H1 (cell line): ENCODE measurements at places on chromosomes 2 and 18.

- DNase-seq, result no peak
Measured at GRCh38 chr2:239496700-239497099, 95.9 kb upstream of the HDAC4 start.

DNA sequence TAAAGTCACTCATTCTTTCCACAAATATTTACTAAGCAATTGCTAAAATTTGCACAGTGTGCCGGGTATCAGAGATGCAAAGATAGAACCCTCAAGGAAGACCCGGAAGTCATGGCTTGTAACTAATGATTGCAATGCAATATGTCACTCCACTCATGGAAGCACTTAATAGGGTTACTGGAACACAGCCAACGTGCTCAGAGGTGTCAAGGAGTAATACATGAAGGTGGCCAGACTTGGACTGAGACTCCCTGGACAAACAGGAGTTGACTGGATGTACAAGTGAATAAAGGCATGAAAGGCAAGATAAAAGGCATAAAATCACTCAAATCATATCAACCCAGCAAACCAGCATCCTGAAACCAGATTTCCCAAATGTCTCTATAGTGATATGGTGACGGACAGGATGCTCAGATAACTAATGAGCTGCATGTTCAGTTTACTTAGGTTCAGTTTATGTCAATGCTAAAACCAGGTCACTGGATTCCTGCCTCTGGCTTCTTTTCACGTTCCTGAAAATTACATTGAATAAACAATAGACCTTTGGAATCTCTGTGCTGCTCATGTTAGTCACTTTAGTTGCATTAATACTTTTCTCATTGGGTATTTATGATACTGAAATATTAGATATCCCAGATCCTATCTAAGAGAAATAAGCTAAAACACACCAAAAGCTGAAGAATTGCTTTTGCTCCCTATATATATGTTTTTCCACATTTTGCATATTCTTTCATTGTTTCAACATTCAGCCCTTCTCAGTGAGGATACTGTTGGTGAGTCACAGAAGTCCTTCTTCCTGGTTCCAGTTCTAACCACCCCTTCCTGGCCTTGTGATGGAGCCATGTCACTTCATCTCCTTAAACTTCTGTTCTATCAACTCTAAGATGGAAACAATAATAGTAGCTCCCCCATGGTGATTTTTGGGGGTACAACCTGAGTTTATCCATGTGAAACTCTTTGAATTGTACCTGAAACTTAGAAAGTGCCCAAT lies 688.9 kb upstream of the ID2 start:
- no peak for DNase-seq

GRCh38 chr2:86441882-86442641 lies 891 bp downstream of the KDM3A start:
- DNase-seq, result peak; percentile 51

GRCh38 chr18:78511666-78512601 lies 467.7 kb upstream of the SALL3 start:
- no peak for DNase-seq

- DNase-seq, result no peak
Measured at GRCh38 chr2:53559302-53559966, 208.2 kb upstream of the CHAC2 start.

DNA sequence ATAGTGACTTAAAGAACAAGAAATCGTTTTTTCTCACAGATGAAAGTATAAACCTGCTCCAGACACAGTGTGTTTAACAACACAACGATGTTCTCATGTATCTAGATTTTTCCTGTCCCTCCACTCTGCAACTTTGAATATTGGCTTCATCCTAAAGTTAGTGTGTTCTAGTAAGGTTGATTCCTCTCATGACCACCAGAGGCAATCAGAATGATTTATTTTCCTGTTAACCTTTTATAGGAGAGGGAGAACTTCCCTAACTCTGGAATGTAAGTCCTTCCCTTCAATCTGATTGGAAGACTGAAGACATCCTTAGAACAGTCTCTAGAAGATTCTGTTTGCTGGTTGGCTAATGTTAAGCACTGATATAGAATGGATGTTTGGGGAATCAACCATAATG lies 41.0 kb upstream of the TAF4B start:
- no peak for DNase-seq

DNA sequence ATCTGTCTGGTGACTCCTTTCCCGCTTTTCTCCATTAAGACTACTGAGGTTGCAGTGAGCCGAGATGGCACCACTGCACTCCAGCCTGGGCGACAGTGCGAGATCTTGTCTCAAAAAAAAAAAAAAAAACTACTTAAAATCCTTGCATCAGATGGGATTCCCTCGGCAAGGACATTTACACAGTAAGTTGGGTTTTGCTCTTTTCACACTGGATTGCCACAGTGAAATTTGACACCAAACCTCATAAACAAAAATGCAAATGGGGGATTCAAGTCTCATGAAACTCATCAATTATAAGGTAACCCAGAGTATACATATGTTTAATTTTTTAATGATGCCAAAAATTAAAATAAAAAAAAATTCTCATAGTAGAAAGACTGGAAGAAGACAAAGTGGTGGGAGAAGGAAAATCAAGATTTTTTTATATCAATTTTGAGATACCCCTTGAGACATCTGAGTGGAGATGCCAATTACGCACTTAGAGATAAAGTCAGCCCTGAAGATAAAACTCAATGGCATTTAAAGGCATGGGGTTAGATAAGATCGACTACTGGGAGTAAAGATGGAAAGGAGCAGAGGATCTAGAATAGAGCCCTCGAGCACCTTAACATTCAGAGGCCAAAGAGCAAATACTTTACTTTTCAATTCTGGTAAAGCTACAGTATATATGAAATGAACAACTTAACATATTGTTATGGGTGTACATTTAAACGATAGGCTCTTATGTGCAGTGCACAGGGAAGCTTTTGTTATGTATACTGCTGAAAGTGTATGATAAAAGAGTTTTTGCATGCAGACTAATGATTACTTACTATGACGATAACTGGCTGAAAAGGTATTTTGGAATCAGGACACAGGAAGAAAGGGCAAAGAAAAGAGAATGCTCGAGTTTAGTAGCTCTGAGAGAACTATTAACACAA lies 37.6 kb downstream of the CHMP3 start:
- no peak for DNase-seq

DNA sequence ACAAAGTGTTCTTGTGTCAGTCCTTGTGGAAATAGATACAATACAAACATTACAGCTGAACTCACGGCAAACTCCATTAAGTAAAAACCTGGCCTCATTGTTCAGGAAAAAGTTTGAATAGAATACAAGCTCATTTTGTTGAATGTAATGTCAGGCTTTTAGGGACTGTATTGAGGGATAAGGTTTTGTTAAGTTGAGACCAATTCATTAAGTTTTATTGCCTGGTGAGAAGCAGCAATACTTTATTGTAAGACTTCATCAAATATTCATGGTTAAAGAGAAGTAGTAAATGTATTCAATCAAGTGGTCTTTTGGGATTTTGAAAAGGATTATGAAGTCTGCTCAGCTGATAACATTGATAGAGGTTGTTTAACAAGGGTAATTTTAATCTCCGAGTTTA lies 35.4 kb upstream of the METAP1D start:
- DNase-seq, result no peak

DNA sequence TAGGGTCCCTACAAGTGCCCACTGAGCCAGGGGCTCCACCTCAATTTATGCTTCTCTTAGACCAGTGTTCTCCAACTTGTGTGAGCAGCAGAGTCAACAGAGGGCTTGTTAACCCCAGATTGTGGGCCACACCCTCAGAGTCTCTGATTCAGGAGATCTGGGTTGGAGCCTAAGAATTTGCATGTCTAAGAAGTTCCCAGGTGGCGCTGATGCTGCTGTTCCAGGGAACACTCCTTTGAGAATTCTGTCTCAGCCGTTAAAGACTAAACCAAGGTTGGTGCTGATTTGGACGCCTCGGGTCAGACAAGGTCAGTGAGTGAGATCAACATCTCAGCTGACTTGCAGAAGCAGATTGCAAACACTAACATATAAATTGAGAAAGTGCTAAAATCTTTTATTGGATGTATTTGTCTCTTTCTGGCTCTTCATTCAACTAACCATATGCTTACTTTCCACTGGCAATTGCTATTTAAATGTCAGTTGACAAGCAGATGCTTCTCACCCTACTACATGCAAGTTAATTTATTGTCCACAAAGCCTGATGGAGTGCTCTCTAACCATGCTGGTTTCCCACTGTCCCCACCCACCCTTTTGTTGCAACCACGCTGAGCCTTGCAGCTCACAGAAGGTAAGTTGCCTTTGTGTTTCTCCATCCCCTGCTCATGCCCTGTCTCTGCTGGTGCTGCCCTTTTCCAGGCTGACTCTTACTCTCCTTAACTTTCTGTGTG lies 31.5 kb downstream of the LYPD1 start:
- DNase-seq, result no peak

GRCh38 chr2:135785032-135785431 lies 43.4 kb downstream of the UBXN4 start:
- DNase-seq, result no peak

GRCh38 chr18:31688606-31689005 lies 4.2 kb upstream of the B4GALT6 start:
- DNase-seq, result no peak

DNA sequence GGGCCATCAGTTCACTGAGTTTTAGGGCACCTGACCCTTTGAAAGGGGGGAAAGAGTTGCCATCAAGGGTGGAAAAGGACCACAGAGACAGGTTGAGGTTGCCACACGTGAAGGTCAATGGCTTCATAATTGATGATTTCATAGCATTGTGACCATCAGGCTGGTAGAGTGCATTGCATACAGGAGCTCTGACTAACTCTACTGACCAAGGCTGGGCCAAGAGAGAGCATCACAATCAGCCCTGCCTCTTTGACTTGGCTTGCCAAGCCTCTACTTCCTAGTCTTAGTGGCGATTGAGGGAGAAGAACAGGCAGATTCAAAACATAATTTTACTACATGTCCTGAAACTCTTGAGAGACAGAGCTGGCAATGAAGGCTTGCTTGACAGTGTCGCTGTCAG lies 5.8 kb upstream of the TNP1 start:
- no peak for DNase-seq

DNA sequence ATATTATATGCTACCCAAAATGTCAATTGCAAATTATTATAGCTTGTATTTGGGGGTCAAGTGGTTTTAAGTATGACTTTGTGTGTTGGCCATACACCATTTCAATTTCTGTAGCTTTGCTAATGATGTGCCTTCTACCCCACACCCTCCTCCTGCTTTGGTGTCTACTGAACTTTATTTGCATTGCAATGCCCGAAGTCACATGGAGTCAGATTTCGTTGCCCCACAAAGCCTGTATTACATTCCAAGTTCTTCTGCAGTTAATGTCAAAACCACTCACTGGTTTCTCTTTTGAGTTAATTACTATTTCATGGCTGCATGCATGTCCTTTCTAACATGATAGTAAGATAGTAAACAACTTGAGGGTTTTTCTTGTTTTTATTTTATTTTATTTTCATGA lies 528.9 kb downstream of the RIT2 start:
- no peak for DNase-seq
